ENCODE measurements at places on chromosomes 7 and 10.

DNA sequence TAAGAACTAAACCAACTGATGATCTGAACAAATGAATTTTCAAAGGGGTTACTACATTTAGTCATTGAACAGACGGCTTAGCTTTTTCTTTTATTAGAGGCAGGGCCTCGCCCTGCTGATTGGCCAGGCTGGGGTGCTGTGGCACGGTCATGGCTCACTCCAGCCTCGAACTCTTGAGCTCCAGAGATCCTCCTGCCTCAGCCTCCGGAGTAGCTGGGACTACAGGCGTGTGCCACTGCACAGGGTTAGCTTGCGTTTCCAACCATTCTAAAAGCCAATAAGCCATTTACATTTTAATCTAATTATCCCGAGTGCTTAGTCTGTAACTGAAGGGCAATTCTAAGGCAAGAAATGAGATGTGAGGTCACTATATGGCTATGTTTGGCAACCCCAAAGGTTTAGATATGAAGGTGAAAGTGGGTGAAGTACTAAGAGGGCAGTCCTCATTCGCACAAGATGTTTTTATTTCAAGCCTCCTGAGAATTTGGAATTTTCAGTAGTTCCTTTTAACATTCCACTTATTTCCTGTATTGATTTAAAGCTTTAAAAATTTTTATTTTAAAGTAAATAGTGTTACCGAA is 1.6 kb upstream of the CDK13 start:
- DNase-seq: peak; percentile 38

GRCh38 chr7:2573761-2574160 is 15.0 kb downstream of the IQCE start:
- DNase-seq: no peak

GRCh38 chr7:50828801-50829200 is 46.1 kb upstream of the GRB10 start:
- DNase-seq: no peak

GRCh38 chr10:11515596-11516430 is 95.6 kb downstream of the USP6NL start:
- DNase-seq: peak; percentile 69

DNA sequence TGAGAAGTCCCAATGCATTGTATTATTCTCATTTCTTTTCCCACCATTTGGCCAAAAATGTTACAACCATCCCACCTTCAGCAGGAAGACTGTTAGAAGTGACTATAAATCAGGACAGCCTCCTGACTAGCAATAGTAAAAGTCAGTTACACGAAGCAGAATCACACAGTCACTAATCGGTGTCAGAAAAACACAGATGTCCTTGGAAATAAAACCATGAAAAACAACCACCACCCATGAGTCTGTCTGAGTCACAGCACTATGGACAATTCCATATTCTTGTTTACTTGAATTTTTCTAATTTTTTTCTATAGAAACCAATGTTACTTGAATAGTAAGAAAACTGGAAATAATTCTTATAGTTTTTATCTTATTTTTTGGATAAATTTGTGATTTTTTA is 81.9 kb upstream of the FRMD4A start:
- no peak for DNase-seq

- no peak for DNase-seq
Observed at GRCh38 chr10:117936141-117936540, 110.6 kb downstream of the RAB11FIP2 start.
